Non-pigmented ciliary epithelial cell (primary cell): ENCODE measurements at places on chromosomes 7 and 10.

- no peak for DNase-seq
Observed at GRCh38 chr10:110916554-110917346, 2.2 kb downstream of the BBIP1 start.

DNA sequence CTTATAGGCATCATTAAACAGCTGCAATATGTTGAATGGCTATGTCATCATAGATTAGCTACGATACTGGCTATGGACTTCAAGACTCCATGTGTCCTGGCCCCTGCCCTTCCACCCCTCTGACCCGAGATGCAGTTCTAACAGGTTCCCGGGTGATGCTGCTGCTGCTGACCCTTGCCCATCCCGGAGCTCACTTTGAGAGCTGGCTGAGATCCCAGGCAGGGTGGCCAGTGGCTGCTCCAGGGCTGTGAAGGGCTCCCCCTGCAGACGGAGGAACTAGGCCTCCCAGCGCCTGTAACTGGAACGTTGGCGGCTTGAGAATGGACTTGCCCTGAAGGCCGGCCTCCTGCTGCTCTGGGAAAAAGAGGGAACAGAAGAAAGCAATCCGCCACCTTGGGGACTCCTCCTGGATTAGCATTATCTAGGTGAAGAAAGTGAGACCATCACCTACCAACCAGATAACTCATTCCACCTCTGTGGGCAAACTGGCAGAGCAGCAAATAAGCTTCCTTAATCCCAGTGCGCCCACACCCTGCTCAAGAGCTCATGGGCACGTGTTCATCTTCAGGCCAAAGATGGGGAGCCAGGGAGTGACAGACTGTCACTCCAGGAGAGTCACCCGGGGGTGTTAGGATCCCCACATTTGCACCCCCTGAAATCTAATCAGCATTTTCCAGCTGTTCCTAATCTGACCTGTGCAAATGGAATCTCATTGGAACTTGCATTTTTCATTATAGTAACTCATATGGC is 56.8 kb downstream of the PARP12 start:
- no peak for DNase-seq

DNA sequence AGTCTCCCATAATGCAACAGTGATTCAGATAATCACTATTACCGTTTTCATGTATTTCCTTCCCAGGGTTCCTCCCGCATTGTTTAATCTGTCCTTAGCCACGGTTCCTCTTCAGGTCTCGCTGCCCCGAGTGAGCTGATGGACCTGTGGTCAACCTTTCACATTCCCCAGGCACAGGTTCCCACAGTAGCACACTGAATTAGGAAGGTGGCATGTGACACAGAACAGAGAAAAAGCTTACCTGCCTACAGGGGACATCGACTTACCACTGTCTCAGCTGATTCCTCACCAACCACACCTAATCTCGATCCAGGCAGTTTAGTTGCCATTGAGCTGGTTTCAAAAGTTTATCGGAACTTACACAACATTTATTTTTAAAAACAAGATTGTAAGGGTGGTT is 72.2 kb downstream of the MTURN start:
- DNase-seq = no peak

DNA sequence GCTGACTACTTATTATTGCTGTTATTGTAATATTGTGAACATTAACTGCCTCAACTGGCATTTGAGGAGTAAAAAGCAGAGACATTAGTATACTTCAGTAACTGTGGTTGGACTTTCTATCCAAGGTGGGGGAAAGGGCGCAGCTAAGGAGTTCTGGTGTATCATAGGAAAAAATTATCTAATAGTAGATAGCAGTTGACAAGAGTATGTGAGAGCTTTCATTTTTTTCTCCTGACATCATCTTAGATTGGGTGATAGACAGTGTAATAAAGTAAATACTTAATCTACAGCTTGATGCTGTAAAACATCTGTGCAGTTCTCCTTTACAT is 68.9 kb downstream of the PHTF2 start:
- no peak for DNase-seq

DNA sequence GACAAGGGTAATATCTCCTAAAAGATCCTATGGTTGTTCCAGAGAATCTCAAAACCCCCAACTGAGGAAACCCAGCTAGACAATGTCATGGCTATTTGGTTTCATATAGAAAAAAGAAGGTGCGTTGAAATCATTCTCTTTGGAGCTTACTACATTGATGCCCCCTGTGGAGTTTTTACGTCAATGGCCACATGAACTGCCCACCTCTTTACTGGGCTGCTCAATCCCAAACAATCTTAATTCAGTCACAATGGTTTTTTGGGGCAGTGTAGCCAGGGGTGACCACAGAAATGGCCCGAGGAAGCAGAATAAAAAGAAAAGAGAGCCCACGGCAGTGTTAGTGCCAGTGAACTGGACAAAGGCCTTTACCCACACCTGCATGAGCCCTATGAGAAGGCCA is 7.8 kb downstream of the RBP4 start:
- no peak for DNase-seq

DNA sequence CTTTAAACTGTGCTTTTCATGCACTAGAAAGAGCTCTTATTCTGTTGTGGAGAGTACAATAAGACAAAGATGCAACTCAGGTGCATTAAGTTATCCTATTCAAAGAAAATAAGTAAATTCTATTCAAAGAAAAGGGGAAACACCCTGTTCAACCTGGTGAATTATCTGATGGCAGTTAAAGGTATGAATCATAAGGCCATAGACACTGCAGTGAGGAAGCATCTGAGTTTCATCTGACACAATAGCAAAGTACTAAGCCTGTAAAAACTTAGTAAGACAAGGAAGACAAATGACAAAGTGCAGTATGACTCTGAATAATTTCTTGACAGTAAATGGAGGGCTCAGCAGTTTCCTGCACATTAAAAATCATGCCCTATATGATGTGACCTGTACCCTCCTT is 91.0 kb upstream of the LRRTM3 start:
- DNase-seq = no peak

GRCh38 chr10:24669285-24669852 is 54.3 kb downstream of the ARHGAP21 start:
- no peak for DNase-seq

DNA sequence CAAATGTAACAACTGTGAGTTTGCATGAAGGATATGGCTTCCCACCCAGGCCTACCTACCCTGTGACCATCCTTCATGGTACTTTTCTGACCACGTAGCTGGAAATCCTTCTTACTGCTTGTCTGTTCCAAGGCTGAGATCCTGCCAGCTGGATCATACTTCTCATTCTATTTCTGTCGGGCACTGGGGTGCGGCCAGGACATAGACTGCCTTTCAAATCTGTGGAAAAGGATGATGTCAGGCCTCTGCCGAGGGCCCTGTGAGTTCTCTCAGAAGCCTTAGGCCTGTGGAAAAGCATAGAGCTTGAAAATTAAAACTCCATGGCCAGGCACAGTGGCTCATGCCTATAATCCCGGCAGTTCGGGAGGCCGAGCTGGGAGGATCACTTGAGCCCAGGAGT is 10.0 kb downstream of the VWC2 start:
- DNase-seq = no peak

DNA sequence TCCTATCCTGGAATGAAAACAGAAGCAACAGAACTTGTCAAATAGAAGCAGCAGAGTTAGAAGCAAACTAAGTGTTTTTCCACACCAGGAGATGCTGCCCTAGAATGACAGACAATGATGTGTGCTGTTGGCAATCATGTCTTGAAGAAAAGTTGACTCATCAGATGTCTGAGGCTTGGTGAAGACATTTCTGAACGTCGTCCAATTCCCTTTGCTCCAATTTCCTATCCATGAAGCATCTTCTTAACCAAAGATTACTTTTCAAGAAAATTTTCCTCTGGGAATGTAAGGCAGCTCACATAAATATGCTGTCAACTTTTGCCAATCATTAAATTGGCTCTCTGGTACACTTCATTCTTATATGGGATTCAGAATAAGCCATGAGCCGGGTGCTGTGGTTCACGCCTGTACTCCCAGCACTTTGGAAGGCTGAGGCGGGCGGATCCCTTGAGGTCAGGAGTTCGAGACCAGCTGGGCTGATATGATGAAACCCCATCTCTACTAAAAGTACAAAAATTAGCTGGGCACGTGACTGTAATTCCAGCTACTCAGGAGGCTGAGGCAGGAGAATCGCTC is 34.6 kb downstream of the MALSU1 start:
- peak; percentile 76 for DNase-seq

- DNase-seq = no peak
Observed at GRCh38 chr10:97178074-97178473, 7.7 kb downstream of the SLIT1 start.

- no peak for DNase-seq
Observed at GRCh38 chr7:72445075-72445474, 32.9 kb upstream of the CALN1 start.

- no peak for DNase-seq
Observed at GRCh38 chr10:50595785-50596184, 28.0 kb downstream of the SGMS1 start.

DNA sequence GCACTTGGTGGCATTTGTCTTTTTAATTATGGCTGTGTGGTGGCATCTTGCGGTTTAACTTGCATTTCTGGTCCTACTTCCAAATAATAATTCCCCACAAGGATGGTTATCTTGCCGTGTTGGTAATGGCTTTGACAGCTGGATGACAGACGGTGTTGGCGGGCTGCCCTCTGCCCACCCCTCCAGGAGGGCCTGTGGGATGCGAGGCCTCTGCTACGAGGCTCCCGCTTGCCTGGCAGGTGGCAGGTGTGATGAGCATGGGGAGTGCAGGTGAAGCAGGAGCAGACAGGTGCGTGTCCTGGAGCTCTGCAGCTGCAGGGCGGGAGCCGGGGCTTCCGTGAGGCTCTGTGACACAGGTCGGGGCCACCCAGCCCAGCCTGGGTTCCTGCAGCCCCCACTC is 11.8 kb downstream of the INPP5A start:
- no peak for DNase-seq

GRCh38 chr7:7434329-7434728 is 101.3 kb downstream of the COL28A1 start:
- DNase-seq = no peak

DNA sequence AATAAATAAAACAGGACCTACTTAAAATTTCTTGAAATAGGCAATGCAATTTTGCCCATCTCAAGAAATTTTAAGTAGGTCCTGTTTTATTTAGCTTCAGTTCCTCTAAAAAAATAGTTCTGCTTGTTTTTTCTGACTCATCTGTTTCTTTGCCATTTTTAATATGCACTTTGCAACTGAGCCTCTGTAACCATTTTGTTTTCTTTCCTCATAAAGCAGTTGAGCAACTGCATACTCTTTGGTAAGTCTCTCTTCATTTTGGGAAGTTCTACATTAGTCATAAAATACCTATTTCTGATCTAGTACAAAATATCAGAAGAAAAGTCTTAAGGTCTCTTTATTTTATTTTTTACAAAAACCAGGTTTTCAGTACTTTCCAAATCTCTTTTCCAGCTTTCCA is 18.0 kb downstream of the TAS2R40 start:
- no peak for DNase-seq

- no peak for DNase-seq
Observed at GRCh38 chr7:92782855-92783254, 53.5 kb downstream of the CDK6 start.

DNA sequence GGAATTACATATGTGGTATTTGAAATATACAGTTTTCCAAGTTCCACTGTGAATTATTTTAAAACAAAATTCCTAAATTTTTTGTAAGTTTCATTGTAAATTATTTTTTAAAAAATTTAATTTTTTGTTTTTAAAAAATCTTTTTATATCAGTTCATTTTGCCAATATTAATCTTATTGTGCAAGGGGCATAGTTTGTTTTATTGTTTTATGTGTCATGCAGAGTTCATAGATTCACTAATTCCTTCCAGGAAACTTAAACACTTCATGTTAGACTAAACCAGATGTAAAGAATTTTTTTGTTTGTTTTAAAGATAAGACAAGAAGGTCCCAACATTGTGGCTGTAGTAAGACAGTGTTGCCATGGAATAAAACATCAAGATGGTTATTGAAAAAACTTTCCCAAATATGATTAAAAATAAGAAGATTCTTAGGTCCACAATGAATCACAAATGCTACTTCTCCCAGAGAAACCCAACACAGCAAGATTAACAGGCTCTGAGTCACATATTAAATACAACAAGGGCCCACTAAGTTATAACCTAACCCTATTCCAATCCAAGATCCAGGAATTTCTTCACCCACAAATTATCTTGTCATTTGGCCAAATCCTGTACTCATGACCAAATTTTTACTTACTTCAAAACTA is 464.7 kb upstream of the IGFBP3 start:
- DNase-seq = peak; percentile 81

DNA sequence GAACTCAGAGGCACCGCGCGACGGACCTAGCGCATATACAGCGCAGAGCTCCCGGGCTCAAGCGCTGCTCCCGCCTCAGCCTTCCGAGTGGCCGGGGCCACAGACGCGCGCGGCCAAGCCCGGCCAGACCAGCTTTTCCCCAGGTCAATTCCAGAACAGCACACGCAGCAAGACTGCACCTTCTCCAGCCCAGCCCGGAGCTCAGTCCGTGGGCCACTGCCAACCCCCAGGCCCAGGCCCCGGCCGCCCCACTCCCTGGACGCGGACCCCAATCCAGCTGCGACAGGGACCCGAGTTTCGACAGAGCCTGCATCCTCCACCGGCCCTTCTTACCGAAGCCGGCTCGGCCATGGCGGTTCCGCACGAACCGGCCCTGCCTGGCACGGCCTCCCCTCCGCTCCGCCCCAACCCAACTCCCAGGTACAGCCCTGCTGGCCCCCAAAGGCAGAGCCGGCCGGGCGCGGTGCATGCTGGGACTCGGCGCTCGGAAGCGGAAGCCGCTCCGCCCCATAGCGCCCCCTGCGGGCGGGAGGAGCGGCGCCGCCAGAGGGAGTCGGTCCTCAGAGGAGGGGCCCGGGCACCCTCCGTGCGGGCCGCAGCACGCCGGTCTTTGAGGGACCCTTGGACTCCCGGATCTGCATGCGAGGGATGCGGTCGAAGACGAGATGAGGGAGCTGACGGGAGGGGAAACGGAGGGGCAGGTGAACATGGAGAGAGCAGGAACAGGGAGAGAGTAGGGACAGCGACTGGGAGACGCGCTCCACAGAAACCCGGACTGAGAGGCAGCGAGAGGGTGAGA is at the start of gene ZNF425:
TSS of gene ZNF425 (minus strand) at position 462 of the 799 bp plus-strand sequence. CDS start at position 351, 111 bp downstream.
- DNase-seq = no peak

GRCh38 chr7:2007551-2007950 is 225.2 kb downstream of the MAD1L1 start:
- DNase-seq = no peak

GRCh38 chr10:72248468-72249151 is 25.1 kb upstream of the DDIT4 start:
- DNase-seq = peak; percentile 50

GRCh38 chr10:44986179-44986578 is 7.6 kb upstream of the DEPP1 start:
- DNase-seq = no peak

DNA sequence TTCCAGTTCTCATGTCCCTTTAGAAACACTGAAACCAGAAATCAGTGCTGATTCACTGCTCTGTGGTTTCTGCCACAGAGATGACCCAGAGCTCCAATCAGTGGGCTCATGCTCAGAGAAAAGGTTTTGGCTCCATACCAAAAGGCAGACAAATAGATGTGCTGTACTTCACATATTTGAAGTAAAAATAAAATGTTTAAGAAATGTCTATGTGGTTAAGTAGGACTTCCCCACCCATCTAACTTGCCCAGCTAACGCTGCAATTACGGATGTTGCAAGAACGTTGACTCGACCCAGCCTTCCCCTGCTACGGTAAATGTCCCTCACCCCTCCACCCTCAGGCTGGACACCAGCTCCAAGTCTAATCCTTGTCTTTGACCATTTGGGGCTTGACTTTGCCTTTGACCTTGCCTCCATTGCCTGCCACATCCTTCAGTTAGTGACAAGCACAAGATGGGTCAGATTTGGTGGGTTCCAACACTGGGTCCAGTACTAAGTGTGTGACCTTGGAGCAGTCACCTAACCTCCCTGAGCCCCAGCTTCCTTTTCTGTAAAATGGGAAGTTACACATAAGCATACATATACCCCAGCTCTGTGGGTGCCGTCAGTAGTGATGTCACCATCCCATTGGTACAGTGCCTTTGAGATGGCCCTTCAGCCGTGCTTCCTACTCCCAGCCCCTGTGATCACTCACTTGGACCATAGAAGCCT is 95.8 kb downstream of the CHST15 start:
- peak; percentile 97 for DNase-seq
